ENCODE measurements at places on chromosomes 5 and 9.

DNA sequence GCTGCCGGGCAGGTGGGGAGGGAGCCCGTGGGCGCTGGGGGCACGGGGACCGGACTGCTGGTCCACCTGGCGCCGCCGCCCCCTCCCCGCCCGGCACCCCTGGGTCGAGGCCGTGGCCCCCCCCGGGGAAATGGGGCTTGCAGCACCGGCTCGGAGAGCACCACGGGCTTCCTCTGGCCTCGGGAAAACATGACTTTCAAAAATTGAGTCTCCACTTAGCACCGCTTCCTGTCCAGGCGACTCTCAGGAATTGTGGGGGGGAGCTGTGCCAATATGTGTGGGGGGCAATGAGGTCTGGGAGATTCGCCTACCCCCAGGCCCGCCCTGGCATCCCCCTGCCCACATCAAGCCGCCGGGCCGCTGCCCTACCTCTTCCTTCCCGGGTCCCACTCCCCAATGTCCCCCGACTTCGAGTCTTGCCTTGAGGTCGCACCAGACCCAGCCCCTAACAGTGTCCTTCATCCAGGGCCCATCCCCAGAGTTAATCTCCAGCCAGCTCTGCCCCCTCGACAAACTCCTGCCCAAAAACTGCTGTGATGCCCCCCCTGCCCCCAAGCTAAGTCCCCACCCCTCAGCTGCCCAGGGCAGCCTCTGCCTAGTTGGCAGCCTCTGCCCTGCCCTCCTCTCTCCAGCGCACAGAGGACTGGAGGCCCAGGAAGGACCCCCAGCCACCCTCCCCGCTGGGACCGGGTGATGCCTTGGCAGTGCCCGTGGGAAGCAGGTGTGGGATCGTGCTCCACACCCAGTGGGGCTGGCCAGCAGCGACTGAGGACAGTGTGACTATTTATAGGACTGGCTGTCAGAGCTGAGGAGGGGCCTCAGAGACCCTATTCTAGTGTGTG, 3.9 kb downstream of the EGFL7 start:
- no peak for DNase-seq

DNA sequence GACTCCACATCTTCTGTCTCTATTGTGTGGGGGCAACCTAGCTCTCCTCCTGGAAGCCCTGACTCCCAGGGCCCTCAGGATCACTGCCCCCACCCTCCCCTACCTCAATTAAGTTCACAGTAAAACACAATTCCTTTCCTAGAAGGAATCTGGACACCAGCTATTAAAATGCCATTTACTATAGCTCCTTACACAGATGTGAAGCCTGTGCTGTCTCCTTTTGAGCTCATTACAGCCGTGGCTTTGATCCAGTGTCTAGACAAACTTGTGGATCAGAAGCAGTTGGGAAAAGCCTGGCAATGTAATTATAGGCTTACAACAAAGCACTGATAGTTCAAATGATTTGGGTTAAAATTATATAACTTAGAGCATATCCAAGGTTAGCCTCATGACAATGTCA, 107.0 kb upstream of the SMIM23 start:
- DNase-seq, result no peak

GRCh38 chr5:16906255-16906654, 29.8 kb downstream of the MYO10 start:
- DNase-seq, result no peak

GRCh38 chr9:38066914-38067858, 1.8 kb downstream of the SHB start:
- no peak for DNase-seq

- DNase-seq, result no peak
These were observed 80.6 kb upstream of the IL6ST start for GRCh38 chr5:56075361-56075760.

GRCh38 chr5:97846643-97847042, 663.6 kb upstream of the RIOK2 start:
- peak; percentile 8 for DNase-seq

DNA sequence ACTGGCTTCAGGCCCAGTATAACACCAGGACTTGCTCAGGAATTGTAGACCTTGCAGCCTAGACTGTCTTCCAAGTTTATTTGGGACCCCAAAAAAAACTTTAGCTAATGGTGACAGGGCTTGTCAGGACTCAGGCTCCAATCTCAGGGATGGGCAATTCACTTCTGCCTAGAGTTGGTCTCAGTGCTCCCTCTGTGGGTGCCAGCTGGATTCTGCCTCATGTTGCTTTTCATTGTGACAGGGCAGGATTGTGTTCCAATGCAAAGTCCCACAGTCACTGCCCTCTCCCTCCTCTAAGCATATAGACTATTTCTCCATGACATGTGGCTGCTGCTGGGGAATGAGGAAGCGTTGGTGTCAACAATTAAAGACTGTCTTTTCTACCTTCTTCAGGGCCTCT, 174.7 kb downstream of the CYLC2 start:
- DNase-seq, result no peak

GRCh38 chr9:101326501-101326900, 58.3 kb downstream of the BAAT start:
- DNase-seq, result no peak

- peak; percentile 23 for DNase-seq
These were observed 39.3 kb upstream of the CDC42SE2 start for GRCh38 chr5:131224387-131225201.

GRCh38 chr5:127186657-127187056, 103.9 kb upstream of the MEGF10 start:
- no peak for DNase-seq

DNA sequence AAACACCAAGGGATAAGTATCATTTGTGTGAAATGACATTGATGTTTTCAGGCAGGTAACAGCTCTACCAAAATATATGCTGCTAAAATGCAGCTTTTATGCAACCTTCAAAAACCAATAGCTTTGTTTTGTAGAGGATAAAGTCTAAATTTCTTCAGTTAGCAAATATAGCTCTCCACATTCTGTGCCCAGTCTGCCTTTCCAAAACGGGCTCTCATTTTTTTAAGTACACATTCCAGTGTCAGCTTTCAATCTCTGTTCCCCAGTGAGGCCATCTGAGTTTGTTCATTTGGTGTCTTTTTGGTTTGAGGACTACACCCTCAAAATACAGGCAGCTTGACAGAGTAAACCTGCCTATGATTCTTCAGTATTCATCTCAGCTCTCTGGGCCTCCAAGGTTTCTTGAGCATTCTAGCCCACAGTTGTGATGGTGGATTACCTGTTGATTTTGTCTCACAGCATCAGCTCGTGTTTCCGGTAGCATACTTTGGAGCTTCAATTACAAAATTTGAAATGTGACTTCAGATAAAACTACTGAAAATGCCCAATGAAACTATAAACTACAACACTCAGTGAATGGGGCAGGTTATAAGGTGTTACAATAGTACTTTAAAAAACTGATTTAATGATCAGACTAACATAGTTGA, 55.7 kb downstream of the NR3C1 start:
- no peak for DNase-seq

- DNase-seq, result no peak
These were observed 110.5 kb downstream of the CACNA1B start for GRCh38 chr9:137988051-137988450.

DNA sequence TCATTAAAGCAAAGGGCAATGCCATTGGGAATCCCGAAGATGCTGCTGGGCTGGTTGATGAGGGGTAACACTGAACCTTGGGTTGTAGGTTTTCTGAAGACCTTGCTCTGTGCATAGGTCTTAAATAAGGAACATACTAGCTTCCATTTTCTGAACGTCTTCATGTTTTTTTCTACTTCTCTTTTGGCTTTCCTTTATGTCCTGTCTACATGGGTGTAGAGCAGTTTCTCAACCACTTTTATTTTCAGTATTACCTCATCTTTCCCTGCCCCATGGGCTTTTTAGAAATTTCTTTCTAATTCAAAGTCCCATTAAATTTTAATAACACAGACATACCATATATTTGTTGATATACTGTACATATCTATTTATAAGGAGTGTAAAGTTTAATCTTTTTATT, at the start of gene IFNA14:
IFNA14 (minus strand) TSS at position 95 of the 400 bp plus-strand sequence; CDS start at position 25, 70 bp downstream.
- DNase-seq, result no peak

DNA sequence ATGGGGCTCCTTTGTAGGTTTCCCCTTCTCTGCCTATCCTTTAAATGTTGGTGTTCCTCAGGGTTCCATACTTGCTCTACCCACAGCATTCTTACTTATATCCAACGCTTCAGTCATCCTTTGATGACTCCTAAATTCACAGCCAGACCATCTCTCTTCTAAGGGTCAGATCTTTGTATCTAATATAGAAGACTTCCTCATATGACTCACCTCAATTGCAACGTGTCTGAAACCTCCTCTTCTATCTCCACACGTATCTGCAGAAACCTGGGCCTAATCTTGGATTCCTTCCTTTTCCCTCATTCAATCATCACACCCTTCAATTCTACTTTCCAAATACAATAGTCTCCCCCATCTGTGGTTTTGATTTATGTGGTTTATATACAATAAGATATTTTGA, 68.3 kb downstream of the HMGCR start:
- no peak for DNase-seq

DNA sequence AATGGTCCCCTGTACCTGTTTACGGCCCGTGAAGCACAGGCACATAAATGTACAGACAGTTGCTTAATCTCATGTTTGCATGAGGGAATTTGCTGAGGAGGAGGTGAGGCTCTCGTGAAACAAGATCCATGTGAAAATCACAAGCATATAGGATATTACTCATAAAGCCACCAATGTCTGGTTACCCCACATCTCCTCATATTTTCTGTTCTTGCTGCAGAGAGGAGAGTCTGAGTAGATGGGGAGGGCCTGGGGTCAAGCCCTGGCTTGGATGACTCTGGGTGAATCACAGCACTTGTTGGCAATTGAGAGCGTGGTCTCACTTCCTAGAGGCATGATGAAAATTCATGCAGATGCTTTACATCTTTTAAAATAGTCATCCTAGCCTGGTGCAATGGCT, 975 bp downstream of the AGXT2 start:
- DNase-seq, result no peak

GRCh38 chr5:124303366-124303765, 443.1 kb downstream of the ZNF608 start:
- DNase-seq, result no peak

GRCh38 chr5:180704362-180704761, 35.5 kb downstream of the OR2Y1 start:
- no peak for DNase-seq
